ENCODE measurements at places on chromosomes 5 and 9.

DNA sequence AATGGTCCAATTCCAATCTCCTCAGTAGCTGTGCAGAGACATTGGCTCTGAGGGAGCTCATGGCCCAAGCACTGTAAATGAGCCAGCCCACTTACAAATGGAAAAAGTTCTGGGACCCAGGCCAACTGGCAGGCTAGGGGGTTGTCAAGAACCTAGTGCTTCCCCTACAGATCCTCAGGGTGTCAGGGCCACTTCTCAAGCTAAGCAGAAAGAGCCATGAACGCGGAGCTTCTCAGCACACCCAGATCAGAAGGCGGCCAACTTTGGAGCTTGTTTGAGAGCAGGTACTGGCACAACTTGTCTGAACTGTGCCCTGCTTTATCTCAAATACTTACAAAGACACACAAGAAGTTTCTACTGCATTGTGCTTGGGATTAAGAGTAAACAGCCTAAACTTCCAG, 17.5 kb downstream of the TLE1 start:
- peak; percentile 89 for DNase-seq

- no peak for DNase-seq
These were observed 65.8 kb upstream of the PLPP6 start for GRCh38 chr9:4596165-4596922.

- DNase-seq = no peak
These were observed 134.6 kb downstream of the EDIL3 start for GRCh38 chr5:84249918-84250630.

GRCh38 chr5:129904667-129905472, 605 bp downstream of the CHSY3 start:
- peak; percentile 31 for DNase-seq

DNA sequence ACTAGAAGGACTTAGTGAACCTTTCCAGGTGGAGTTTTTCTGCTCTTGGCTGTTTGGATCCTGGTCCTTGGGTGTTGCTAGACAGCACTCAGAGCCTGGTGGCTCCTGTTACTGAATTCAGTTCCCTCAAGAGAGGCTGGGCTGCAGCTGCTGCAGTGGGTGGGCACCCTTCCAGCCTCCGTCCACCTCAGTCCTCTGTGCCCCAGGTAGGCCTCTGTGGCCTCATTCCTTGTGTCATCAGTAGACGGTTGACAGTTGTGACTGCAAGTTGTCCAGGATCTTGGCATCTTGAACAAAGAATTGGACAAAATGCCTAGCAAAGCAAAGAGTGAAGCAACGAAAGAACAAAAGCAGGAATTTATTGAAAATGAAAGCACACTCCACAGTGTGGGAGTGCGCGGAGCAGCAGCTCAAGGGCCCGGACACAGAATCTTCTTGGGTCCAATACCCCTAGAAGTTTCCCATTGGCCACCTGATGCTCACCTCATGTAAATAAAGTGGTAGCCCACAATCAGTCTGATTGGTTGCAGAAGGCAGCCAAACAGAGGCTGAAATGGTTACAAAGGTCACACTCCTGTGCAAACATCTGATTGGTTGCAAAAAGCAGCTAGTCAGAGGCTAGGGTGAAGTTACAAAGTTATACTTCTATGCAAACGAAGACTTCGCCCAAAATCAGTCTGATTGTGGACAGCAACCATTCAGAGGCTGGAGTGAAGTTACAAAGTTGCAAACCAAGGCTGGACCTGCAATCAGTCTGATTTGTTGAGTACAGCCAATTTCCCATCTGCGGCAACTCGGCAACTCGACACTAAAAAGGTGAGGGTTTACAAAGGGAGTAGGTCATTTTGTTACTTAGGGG, 40.1 kb downstream of the F2R start:
- DNase-seq = no peak

DNA sequence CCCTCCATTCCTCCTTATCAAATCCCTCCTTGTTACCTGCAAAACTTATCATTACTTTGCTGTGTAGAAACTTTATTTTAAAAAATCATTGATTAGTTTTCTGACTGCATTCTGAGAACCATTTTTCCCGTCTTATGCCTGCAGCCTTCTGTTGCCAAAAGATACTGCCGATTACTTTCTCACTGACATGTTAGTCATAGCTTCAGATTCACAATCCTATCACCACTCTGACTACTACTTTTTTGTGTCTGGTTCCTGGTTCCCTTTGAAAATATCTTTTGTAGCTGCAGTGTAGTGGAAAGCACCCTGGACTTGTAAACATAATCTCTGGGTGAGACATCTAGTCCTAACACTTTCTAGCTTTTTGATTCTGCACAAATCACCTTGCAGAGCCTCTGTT, 71.7 kb downstream of the NR2F1 start:
- no peak for DNase-seq

DNA sequence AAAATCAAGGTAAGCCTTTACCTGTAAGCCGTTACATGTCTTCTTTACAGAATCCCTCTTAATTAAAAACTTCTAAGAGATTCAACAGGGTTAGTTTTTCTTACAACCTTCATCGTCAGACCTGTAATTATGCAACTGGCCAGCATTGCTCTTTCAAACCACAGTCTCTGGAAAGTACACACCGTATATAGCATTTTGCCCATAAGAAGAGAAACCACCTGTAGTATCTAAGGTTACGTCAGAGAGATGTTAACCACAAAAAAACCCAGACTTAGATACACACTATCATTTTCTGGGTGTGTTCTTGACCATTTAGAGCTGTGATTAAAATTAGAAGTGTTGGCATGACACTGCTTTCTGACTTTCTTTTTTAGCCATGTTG, 140.0 kb downstream of the MUSK start:
- no peak for DNase-seq

DNA sequence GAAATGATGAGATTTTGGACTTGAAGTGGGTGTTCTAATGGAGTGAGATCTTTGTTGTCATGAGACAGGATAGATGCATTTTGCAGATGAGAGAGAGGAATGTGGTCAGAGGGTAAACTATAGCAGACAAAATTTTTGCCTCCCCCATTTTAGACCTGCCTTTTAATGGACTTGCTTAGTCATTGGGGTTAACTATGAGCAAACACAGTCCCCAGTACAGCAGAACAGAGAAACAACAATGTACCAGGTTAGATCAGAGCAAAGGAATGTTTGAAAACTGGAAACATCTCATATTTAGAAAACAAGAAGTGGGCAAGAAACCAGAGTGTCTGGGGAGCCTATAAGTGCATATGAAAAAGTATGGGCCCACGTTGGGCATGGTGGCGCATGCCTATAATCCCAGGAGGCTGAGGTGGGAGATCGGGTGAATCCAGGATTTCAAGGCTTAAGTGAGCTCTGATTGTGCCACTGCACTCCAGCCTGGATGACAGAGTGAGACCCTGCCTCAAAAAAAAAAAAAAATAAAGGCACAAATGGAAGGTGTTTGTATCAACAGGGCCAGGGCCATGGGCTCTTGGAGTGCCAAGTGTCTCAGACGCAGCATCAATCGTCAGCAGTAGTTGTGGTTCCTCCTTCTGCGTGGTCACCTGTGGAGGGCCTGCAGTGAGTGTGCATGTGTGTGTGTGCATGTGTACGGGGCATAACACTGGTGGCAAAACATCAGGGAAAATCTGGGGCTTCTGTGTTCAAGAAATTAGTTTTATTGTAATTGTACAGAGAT, 214.4 kb upstream of the S1PR3 start:
- DNase-seq = no peak

DNA sequence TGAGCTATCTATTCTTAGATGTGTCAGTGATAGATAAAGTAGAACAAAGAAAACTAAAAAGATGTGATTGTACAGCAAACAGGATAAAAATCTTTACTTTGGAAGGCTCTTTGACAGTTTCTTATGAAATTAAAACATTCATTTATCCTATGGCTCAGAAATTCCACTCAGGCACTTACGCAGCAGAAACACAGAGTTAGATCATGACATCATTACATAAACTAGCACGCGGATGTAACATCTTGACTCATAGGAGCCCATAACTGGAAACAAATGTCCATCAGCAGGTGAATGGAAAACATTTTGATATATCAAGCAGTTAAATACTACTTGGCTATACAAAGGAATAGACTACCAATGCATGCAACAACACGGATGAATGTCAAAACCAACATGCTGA, 45.3 kb downstream of the ICE1 start:
- no peak for DNase-seq

DNA sequence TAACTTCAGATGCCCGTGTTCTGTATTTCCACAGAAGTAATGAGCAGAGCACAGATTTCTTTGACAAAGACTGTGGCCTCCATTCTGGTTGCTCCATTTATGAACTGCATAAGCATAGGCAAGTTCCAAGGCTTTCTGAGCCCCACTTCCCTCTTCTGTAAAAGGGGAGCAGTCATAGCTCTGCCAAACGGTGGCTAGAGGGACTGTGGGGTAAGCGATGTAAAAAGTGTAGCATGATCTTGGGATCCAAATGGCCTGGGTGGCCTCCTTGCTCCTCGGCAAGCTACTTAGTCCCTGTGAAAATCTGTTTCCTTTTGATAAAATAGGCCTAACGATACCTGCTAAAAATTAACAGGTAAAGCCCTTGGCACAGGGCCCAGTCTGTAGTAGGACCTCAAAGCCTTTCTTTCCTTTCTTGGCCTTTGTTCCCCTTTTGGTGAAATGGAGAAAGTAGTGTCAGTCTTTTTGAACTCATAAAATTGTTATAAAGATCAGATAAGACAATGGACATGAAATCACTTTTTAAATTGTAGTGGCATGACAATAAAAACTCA, 646.6 kb downstream of the ACTL7B start:
- no peak for DNase-seq

- DNase-seq = no peak
These were observed 150 bp downstream of the SNX30 start for GRCh38 chr9:112750764-112751055.

GRCh38 chr9:74431467-74431866, 65.7 kb upstream of the RORB start:
- DNase-seq = no peak

DNA sequence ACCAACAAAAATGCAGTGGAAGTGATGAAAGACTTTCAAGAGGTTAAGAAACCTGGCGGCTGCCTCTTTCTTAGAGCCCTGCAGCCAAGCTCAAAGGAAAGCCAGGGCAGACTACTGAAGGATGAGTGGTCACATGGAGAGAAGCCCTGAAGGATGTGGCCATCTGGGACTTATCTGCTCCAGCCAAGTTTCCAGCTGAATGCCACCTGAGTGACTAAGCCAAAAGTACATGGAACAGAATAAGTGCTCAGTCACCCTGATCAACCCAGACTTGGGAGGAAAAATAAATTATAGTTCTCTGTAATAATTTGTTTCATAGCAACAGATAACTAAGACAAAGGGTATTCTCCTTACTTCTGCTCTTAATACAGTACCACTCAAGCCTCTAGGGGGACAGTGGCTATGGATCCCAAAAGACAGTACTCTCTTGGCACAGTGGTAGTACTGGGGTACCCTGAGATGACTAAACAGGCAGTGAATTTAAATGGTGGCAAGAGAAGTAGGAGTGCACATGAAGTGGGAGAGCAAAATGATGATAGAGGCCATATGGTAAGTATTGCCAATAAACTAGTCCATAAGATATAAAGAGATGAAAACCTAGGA, 182.3 kb downstream of the ELAVL2 start:
- DNase-seq = no peak

DNA sequence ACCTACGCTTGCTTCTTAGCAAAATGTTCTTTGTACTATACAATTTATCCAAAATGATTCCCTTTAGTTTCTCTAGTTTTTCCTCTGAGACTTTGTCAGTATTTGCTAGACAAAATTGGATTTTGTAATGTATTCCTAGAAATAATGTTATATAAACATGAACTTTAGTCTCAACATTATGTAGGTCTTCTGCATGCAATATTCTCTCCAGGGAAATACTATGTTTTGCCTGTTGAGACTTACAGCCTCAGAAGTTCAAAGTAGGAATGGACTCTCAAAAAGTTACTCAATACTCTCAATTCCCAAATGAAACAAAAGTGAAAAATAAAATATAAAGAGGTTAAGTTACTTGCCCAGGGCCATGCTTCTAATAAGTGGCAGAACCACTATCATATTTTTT, 24.8 kb upstream of the SMC2 start:
- DNase-seq = no peak

DNA sequence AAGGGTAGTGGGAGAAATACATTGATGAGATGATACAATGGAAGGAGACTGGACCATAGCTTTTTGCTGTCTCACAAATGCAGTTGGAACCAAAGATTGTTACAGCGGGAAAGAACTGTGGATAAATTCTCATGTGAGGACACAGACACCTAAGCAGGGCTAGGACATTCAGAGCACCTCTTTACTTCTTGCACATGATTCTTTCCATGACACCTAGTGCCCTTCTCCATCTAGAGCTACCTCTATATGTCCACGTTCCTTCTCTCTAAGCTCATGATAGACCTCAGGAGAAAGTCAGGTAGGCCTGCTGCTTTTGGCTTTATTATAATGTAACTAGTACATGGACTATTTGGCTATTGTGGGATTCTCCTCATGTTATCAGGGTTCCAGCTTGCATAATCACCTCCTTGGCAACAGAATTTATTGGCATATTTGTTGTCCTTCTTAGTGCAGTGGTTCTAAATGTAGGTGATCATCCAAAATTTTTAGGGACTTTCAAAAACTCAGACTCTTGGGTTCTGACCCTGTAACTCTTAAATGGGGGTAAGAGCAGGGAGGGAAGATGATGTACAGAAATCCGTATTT, 27.2 kb downstream of the NR3C1 start:
- DNase-seq = no peak

DNA sequence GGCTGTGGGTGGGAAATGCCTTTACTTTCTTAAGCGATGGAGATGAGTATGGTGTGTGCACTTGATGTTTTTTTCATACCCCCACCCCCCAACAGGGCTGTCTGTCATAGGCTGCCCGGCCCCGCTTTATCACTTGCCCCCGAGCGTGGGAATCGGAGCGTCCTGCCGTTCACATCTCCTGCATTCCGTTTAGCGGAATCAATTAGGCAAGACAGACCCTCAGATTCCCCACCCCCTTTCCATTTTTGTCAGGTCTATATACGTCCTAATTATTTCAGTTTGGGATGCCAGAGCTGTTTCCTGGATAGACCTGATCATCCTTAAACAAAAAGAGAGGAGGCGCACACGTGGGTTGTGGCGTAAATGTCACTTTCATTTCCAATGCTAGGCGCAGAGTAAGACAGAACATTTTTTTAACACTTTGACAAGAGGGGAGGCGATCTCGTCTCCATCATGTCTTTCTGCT, 217.2 kb downstream of the MEF2C start:
- no peak for DNase-seq

DNA sequence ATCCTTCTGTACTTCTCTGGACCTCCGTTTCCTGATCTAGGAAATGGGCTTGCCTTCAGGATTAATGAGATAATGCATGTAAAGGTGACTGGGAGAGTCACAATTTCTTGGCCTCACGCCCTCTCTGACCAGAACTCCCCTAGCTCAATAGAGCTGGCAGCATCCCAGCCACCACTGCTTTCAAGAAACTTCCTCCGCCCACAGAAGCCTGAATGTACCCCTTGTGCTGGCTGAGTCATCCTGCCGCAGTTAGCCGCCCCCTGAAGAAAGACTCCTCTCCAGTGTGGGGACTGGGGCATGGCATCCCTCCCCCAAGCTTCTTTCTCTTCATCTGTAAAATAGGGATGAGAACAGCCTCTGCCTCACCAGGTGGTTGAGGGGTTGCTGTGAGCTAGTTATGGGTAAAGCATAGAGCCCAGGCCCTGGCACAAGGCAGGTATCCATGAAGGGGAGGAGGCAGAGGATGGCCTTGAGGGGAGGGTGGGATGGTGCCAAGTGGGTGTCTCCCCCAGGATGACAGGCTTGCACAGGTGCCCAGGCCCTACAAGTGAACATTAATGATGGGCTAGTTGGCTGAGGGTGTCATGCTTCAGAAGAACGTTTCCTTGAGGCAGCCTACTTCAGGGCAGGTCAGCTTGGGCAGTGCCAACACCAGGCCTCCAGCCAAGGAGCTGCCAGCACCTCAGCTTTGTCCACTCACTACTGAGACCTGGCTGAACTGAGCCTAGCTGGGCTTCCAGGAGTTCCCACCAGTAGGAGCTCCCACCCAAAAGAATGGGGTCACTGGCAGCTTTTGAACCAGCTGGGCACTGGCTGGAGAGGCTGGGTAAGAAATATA, 3.4 kb downstream of the PDLIM4 start:
- peak; percentile 85 for DNase-seq

Data from left cardiac atrium (tissue), 4 donors.